ENCODE measurements at places on chromosomes 1 and 21.

DNA sequence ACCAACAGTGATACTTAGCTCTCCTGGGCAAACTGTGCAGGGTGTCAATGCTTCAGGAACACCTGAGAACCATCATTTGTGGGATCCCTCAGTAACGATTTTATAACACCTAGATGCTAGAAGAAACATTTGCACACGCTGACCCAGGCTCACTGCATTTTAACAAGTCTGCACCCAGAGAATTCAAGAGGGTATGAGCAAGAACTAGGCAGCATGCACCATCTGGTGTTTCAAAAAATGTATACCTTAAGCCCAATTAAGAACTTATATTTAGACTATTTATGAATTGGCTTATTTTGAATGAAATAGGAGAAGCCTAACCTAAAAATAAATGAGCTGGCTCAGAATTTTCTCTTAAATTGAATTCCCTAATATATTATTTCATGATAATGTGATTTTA lies 400.5 kb downstream of the GPATCH2 start:
- H3K27me3 ChIP-seq: peaks cover 17% of the 10 kb centered on the region
- H3K27ac ChIP-seq: no peak overlapping the region
- no peak overlapping the region for H3K4me3 ChIP-seq

DNA sequence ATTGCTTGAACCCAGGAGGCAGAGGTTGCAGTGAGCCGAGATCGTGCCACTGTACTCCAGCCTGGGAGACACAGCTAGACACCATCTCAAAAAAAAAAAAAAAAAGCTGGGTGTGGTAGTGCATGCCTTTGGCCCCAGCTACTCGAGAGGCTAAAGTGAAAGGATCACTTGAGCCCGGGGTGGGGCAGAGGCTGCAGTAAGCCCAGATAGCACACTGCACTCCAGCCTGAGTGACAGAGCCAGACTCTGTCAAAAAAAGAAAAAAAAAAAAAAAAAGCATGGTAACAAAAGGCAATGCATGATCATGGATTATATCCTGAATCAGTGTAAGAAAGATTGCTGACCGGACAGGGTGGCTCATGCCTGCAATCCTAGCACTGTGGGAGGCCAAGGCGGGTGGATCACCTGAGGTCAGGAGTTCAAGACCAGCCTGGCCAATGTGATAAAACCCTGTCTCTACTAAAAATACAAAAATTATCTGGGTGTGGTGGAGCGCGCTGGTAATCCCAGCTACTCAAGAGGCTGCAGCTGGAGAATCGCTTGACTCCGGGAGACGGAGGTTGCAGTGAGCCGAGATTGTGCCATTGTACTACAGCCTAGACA lies 76.3 kb downstream of the RUSC1 start:
- H3K4me1 ChIP-seq: peaks cover 20% of the 10 kb centered on the region
- H3K4me3 ChIP-seq: no peak overlapping the region
- no peak for DNase-seq
- no peak overlapping the region for H3K27ac ChIP-seq
- H3K27me3 ChIP-seq: no peaks in the 10 kb centered on the region

GRCh38 chr1:168243636-168244212 lies 17.9 kb downstream of the SFT2D2 start:
- H3K27me3 ChIP-seq: no peaks in the 10 kb centered on the region
- H3K4me1 ChIP-seq: peaks cover 12% of the 10 kb centered on the region
- peaks cover 63% of the 10 kb centered on the region for H3K36me3 ChIP-seq
- DNase-seq: no peak

DNA sequence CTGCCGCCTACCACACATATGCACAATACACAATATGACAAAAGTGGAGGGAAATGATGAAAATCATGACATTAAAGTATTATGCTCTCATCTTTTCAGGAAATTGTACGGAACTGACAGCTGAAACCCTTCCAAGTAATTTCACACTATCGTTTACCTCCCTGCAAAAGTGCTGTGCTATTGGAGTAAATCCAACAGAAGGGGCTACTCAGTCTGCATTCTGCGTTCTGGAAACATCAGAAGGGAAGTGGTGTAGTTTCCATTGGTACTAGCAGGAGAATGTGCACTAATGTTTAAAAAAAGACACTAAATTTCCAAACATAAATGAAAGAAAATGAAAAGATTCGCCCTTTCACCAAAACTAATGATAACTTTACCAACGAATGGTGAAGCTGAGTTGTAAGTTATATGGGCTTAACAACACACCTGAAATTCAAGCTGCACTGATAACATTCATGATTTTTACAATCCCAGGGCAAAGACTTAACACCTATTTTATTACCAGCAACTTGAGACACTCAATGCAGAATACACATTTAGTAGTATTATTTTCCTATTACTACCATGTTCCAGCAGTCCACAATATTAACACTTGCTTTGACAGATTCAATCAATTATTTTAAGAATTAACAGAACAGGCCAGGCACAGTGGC lies 3.2 kb downstream of the DENND1B start:
- no peak overlapping the region for H3K4me3 ChIP-seq
- H3K36me3 ChIP-seq: peaks cover 1% of the 10 kb centered on the region
- no peak for DNase-seq
- H3K27ac ChIP-seq: no peak overlapping the region
- no peaks in the 10 kb centered on the region for H3K27me3 ChIP-seq

DNA sequence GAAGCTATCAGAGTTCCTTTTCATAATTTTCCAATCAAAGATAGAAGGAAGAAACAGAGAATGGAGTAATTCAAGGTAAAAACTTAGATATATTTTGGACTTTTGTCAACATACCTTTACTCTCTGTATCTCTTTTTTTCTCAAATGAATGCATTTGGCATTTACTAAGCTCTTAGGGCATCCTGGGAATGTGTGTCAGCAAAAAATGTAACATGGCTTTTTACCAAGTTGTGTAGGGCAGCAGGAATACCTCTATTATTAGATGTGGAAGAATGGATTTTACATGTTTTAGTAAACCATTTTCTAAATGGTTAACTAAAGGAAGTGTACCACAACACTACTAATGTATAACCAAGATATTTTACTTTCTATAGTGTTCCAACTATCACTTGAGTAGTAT lies 4.2 kb upstream of the COL11A1 start:
- no peak overlapping the region for H3K4me3 ChIP-seq
- no peak overlapping the region for H3K27ac ChIP-seq
- H3K27me3 ChIP-seq: peaks cover under 1% of the 10 kb centered on the region
- H3K36me3 ChIP-seq: no peaks in the 10 kb centered on the region

DNA sequence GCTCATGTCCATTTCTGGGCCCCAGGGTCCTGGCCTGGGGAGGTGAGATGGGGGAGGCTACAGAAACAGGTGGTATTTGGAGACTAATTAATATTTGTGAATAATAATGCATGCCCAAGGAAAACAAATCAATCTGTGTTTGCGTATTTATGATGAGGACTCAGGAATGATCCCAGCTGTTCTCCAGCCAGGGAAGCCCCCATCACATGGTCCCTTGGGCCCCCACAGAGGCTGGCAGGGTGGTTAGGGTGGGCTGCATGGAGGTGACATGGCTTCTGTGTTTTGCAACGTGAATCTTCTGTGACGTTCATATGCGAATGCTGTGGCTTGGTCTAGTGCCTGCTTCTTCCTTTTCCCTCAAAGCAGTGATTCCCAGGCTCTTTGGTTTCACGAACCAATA lies 10.5 kb downstream of the PTPRF start:
- no peak for DNase-seq
- H3K36me3 ChIP-seq: peaks cover 19% of the 10 kb centered on the region
- peak overlapping the region; percentile 82 for H3K27ac ChIP-seq
- no peak overlapping the region for H3K4me3 ChIP-seq
- H3K4me1 ChIP-seq: peaks cover 75% of the 10 kb centered on the region

DNA sequence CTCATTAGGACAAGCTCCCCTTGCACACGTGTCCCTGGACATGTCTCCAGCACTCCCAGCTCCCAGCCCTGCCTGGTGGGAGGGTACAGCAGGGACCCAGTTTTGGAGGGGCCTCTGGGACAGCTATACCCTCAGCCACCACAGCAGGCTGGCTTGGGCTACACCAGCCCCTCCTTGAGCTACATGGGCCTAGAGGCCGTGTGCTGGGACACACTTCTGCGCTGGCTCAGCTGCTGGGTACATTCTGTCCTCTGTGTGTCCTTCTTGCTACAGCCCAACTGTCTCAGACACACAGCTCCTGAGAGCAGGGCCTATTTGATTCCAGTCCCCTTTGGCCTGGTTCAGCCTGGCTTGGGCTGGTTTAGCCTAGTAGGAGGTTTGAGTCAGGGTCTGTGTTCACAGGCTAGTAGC lies 26.7 kb downstream of the DMAP1 start:
- peak overlapping the region; percentile 70 for H3K27ac ChIP-seq
- H3K36me3 ChIP-seq: peaks cover 9% of the 10 kb centered on the region
- DNase-seq: no peak
- H3K4me3 ChIP-seq: no peak overlapping the region
- peaks cover 2% of the 10 kb centered on the region for H3K27me3 ChIP-seq

DNA sequence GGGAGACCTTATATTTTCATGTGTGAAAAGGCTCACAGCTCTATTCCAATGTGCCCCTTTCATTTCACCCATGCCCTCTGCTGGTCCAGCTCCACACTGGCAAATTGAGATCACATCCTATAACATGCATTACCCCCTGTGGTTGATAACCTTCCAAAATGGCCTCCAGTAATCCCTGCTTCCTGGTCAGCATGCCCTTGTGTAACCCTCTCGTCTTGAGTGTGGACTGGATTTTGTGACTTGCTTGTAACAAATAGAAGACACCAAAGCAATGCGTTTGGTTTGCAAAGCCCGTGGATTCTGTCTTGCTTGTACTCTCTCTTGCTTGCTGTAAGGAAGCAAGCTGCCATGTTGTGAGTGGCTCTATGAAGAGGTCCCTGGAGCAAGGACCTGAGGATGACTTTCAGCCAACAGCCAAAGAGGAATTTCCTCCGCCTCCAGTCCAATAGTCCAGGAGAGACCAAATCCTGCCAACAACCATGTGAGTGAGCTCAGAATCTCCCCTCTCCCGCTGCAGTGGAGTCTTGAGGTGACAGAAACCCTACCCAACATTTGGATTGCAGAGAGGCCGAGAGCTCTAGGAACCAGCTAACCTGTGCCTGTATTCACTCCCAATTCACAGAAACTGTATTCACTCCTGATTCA lies 17.4 kb downstream of the KCNA10 start:
- no peak overlapping the region for H3K4me3 ChIP-seq
- DNase-seq: no peak
- no peaks in the 10 kb centered on the region for H3K36me3 ChIP-seq
- H3K27me3 ChIP-seq: peaks cover 16% of the 10 kb centered on the region

GRCh38 chr1:24963099-24963872 lies 33.2 kb upstream of the RUNX3 start:
- H3K27ac ChIP-seq: no peak overlapping the region
- no peaks in the 10 kb centered on the region for H3K4me1 ChIP-seq
- no peak for DNase-seq
- H3K4me3 ChIP-seq: no peak overlapping the region
- H3K27me3 ChIP-seq: peaks cover 6% of the 10 kb centered on the region

DNA sequence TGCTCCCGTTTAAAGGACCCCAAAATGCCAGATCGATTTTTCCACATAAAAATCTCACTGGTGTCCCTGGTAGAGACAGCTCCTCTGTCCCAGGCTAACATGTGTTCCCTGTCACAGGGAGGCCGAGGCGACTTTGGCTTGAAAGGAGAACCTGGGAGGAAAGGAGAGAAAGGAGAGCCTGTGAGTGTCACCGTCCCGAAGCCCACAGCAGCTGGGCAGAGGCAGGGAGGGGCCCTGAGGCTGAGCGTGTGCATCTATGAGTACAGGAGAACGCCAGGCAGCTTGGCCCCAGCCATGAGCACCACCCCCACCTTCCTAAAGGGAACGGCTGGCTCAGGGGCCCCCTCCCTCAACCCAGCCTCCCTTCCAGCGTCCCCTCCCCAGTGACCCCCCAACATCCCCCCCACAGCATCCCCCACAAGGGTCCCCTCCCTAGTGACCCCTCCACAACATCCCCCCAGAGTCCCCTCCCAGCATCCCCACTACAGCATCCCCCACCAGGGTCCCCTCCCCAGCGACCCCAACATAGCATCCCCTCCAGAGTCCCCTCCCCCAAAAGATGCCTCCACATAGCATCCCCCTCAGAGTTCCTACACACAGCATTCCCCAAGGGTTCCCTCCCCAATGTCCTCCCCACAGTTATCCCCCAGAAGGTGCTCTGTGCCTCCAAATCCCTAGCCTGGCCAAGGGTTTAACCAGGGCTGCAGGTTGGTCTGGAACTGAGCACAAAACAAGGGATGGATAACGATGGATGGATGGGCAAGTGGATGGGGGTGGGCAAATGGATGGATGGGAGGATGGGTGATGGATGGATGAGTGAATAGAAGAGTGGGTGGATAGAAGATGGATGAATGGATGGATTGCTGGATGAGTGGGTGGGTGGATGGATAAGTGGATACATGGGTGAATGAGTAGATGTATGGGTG lies 25.1 kb downstream of the COL6A2 start:
- H3K27me3 ChIP-seq: no peaks in the 10 kb centered on the region
- H3K4me1 ChIP-seq: peaks cover 5% of the 10 kb centered on the region
- H3K4me3 ChIP-seq: no peak overlapping the region
- H3K27ac ChIP-seq: no peak overlapping the region
- peak; percentile 5 for DNase-seq
- peaks cover 11% of the 10 kb centered on the region for H3K36me3 ChIP-seq

- H3K4me3 ChIP-seq: no peak overlapping the region
- no peak for DNase-seq
- peak overlapping the region; percentile 99 for H3K27ac ChIP-seq
- peaks cover 29% of the 10 kb centered on the region for H3K4me1 ChIP-seq
- H3K27me3 ChIP-seq: no peaks in the 10 kb centered on the region
Observed at GRCh38 chr1:15884477-15884876, 37.0 kb downstream of the SPEN start.

GRCh38 chr1:234292548-234292947 lies 80.7 kb upstream of the COA6 start:
- no peaks in the 10 kb centered on the region for H3K4me1 ChIP-seq
- no peak overlapping the region for H3K27ac ChIP-seq
- peaks cover 46% of the 10 kb centered on the region for H3K27me3 ChIP-seq
- DNase-seq: no peak
- peaks cover 2% of the 10 kb centered on the region for H3K36me3 ChIP-seq

- H3K36me3 ChIP-seq: peaks cover 14% of the 10 kb centered on the region
- no peaks in the 10 kb centered on the region for H3K27me3 ChIP-seq
- peaks cover 20% of the 10 kb centered on the region for H3K4me1 ChIP-seq
- DNase-seq: no peak
- H3K27ac ChIP-seq: no peak overlapping the region
- H3K4me3 ChIP-seq: no peak overlapping the region
Observed at GRCh38 chr21:34189506-34189905, 116.1 kb downstream of the MRPS6 start.

DNA sequence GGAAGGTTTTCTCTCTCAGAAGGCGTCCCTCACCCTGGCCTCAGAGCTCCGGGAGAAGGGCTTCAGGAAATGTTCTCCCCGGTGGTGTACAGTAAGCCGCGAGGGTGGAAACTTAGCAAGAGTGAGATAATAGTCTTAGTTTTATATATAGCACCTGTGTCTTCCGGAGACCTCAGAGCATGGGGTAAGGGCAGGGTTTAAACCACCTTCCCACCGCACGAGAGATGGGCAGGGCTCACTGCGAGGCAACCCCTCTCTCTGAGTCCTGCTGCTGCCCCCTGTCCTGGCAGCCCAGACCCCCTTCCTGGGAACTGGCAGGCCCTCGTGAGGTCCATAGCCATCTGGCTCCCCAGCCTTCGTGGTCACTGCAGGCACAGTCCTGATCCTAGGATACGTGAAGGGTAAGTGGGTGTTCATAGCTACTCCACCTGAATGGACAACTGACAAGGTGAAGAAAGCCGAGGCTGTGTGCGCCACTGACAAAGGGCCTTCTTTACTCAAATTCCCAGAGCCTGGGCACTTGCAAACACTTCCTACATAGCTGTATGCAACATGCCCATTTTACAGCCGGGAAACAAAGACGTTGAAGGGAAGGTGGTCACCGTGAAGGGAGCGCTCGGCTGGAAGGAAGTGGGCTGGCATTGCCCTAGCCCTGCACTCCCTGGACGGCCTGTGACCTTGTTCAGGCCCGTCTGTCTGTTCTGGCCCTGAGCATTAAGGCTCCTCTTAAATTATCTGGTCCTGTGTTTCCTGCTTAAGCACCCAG lies 26.9 kb downstream of the ITPKB start:
- H3K27ac ChIP-seq: no peak overlapping the region
- DNase-seq: no peak
- peaks cover 7% of the 10 kb centered on the region for H3K4me1 ChIP-seq

All from mesothelial cell of epicardium (in vitro differentiated cells).